Aorta (tissue), 5 donors: ENCODE measurements at places on chromosomes 5 and 9.

GRCh38 chr5:146726891-146727290 is 151.7 kb downstream of the PPP2R2B start:
- no peak for DNase-seq

DNA sequence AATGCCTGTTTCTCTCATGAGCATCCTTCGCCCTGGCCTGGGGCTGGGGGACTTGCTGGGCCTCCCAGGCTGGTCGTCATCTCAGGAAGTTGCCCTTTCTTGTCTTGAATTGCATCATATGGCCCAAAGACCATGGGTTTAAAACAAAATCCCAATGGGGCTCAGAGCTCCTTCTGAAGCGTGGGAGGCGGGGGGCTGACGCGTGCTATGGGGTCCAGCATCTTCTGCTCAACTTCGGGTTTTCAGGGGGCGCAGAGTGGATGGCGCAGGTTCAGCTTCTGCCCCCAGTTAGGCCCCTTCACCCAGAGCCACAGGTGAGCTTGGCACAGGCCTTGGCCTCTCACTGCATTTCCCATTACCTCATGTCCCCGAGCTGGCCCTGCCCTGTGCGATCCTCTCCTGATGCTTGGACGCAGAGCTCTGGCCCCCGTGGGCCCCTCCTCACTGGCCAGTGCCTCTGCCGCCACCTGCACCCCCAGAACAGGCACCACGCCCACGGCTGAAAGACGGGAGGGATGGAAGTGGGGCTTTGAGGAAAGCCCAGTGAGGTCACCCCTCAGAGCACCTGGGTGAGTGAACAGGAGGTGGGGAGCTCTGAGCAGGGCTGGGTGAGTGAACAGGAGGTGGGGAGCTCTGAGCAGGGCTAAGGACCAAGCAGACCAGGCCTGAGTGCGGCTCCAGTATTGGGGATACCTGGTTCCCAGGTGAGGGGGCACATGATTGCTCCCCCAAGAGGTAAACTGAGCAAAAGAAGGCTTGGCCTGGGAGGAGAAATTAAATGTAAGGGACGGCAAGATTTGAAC is 56.0 kb downstream of the TRIP13 start:
- peak; percentile 41 for DNase-seq

DNA sequence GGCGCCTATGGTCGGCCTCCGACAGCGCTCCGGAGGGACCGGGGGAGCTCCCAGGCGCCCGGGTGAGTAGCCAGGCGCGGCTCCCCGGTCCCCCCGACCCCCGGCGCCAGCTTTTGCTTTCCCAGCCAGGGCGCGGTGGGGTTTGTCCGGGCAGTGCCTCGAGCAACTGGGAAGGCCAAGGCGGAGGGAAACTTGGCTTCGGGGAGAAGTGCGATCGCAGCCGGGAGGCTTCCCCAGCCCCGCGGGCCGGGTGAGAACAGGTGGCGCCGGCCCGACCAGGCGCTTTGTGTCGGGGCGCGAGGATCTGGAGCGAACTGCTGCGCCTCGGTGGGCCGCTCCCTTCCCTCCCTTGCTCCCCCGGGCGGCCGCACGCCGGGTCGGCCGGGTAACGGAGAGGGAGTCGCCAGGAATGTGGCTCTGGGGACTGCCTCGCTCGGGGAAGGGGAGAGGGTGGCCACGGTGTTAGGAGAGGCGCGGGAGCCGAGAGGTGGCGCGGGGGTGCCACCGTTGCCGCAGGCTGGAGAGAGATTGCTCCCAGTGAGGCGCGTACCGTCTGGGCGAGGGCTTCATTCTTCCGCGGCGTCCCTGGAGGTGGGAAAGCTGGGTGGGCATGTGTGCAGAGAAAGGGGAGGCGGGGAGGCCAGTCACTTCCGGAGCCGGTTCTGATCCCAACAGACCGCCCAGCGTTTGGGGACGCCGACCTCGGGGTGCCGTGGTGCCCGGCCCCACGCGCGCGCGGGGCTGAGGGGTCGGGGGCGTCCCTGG is 561 bp downstream of the DAPK1 start:
- DNase-seq: peak; percentile 61

DNA sequence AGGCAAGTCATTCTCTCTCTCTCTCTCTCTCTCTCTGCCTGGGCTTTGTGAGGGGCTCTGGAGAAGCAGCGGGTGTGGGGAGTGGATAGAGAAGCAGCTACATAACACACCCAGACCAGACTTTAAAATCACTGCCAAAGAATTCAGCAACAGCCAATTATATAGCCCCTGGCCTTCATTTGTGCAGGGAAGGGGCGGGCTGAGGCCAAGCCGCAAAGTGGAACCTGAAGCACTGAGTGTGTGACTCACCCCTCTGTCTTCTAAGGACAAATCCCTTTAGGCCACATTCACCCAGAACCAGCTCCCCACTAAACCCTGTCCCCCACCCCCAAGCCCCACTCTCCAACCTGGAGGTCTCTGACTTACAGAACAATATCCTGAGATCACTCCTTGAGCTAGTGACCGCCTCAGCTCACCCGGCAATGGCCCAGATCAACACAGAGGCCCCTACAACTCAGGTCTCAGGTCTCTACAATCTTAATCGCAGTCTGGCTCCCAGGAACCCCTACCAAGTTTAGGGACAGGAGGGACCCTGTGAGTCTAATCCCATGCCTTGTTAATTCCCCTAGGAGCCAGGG is 6.0 kb downstream of the B4GALT1 start:
- DNase-seq: peak; percentile 85

DNA sequence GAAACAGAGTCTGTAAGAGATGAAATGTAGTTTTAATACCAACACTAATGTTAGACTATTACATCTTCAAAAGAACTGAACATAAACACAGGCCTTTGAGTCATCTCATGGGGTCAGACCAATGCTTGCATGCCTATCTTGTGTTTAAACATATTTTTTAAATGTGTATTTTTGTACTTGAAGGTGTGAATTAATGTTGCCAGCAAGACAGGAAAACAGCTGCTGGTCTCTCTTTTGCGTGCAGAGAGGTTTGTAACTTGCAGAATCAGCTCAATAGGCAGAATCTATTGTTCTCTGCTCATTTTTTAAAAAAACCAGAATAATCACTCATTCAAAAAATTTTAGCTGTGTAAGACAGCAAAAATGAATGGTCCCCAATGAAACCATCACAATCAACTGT is 180.2 kb downstream of the ALDH1A1 start:
- DNase-seq: no peak

DNA sequence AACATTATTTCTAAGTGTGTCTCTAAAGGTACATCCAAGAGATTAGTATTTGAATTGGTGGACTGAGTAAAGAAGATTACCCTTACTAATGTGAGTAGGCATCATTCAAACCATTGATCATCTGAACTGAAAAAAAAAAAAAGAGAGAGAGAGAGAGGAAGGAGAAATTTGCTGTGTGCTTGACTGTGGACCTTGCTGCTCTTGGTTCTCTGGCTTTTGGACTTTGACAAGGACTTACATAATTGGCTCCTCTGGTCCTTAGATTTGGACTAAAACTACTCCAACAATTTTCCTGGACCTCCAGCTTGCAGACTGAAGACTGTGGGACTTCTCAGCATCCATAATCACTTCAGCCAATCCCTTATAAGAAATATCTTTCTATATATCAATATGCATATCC is 1091.9 kb upstream of the EDIL3 start:
- no peak for DNase-seq

- no peak for DNase-seq
Observed at GRCh38 chr5:137192293-137192743, 306.8 kb downstream of the SPOCK1 start.

DNA sequence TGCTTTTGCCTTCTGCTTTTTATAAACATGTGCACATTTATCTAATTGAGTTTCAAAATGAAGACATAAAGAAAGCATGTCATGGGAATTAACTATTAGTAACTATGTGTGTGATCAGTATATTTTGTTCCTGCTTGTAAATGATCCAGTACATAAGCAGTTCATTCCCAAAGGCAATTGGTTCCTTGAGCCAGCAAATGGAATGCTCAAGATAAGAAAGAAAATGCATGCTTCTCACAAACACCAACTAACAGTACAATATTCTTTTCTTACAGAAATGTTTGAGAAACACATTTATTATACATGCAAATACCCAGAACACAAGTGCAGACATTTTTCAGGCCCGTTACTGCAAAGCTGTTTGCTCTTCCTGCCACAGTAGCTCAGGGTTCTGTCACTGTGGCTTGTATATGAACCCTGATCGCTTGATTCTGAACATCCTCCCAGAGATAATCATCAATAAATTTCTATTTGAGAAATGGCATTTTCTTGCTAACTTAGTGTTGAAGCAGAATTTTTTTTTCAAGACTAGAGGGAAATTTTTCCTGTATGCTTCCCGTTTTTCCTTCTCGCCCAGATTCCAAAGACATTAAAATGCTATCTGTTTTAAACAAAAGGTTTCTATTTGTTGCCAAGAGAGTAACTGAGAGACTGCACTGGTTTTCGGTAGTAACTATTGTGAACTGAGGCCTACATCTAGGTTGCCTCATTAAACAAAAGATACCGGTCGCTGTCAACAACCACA is 1.9 kb downstream of the GNAQ start:
- DNase-seq: no peak

DNA sequence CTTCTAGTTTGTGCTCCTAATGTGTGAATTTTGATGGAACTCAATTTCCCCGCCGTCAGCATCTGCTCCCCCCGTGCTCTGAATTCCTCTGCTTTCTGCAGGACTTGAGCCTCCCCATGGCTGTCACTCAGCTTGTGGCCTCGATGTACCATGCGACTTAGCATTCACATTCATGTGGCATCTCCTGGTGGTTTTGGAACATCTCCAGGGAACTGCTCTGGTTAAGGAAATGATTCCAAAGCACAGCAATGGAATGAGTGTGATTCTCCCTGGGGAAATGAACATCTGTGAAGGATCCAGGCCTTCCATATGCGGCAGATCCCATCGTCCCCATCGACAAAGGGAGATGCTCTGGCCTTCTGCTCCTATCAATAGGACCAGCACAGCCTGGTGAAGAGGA is 119.0 kb downstream of the ENTREP1 start:
- no peak for DNase-seq

DNA sequence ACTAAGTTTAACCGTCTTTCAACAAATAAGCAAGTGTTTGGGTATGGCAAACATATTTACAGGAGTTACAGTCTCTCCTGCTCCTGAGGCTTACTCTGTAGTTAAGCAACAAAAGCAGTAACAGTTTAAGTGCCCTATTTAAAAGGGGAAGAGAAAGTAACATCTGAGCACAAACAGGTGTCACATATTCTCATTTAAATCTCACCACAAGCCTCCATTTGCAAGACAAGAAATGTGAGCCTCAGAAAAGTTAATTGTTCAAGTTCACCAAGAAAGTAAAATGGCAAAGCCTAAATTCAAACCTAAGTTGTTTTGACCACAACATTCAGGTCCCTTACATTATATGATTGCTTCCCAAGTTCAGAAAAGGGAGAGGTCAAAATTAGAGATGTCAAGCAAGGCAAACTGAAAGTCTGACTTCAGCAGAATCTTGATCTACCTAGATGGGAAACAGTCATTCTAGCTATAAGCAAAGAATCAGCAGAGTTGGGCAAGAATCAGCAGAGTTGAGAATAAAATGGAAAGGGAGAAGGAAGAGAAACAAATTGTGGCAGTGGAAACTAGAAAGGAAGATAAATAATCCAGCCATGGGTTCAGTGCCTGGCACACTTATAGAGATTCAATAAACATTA is 93.4 kb downstream of the STRBP start:
- no peak for DNase-seq

GRCh38 chr9:132651259-132651658 is 18.5 kb downstream of the DDX31 start:
- DNase-seq: no peak

GRCh38 chr9:110029956-110030480 is 177.9 kb downstream of the C9orf152 start:
- DNase-seq: no peak

- DNase-seq: no peak
Observed at GRCh38 chr9:22084336-22085035, 75.4 kb upstream of the CDKN2B start.
